ENCODE measurements at places on chromosomes 3 and 15.

DNA sequence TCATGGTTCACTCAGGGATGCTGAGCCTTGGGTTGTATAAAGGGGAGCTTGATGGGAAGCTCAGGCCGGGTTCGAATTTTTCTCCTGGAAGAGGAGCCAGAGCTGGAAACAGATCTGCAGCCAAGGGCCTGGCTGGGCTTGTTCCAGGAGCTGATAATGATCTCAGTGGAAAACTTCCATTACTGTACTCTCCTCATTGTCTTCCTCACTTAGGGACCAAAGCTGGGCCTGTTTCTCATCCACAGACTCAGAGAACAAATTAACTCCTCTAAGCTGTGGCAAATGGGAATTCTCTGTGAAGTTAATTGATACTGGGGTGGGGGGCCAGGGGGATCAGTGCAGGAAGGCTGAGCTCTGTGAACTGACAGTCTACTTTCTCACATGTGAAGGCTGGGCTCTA is 92.0 kb downstream of the PRICKLE2 start:
- DNase-seq: no peak

DNA sequence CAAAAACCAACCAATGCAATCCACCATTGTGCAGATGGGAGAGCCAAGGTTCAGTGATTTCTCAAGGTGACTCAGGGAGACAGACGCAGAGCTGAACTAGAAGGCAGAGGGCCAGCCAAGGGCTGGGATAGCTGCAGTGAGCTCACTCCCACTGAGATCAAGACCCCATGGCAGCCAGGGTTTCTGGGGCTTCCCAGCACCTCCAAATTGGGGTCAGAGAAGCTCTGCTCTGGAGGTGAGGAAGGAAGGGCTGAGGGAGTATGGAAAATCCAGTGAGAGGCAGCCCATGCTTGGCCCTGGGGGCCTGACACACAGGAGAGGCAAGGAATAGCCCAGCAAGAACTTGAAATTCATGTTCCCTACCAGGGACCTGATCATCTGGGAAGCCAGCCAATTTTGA is 61.0 kb downstream of the ISG20 start:
- no peak for DNase-seq

GRCh38 chr3:41523897-41524296 is 324.6 kb downstream of the CTNNB1 start:
- no peak for DNase-seq

- no peak for DNase-seq
These were observed 152.1 kb upstream of the ALCAM start for GRCh38 chr3:105214590-105214989.

DNA sequence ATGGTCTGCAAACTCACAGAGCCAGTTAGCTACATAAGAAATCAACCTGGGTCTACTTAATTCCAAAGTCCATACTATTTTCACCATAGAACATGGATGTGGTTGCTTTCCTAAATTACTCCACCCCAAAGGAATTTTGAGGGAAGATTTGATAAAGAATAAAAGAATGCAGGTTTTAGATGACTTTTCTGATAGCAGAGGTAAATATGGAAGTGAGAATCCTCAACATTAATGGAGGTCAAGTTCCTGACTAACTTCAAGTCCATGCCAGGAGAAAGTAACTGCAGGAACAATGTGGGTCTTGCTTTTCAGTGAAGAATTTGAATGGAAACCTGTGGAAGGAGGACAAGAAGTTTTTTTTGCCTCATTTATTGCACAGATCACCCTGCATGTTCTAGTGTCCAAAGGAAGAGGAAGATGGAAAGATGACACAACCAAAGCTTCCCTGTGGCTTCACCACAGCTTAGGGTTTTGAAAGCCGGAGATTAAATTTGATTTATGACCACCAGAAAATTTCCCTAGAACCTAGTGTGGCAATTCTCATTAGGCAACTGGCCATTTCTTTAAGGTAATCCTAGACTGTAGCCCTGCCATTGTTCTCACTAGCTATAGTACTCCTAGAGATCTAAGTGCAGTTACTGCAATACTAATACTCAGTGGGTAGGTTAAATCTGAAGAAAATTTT is 429.7 kb downstream of the RAP2B start:
- no peak for DNase-seq

DNA sequence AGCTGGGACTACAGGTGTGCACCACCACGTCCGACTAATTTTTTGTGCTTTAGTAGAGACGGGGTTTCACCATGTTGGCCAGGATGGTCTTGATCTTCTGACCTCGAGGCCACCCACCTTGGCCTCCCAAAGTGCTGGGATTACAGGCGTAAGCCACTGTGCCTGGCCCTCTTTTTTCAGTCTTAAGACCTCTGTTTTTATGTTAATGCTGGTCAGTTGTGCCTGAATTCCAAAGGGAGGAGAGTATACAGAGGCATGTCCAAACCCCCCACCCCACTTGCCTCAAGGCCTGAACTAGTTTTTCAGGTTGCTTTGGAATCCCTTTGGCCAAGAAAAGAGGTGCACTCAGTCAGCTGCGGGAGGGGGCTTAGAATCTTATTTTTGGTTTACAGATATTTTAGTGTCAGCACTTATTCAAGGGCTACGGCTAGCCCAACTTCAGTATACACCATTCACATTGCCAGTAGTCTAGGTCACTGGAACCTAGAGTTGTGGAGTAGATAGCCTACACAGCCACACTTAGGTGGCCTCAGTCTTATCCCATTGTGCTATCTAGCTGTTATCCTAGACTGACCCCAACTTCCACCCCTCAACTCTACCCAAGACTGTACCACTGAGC is 128.0 kb upstream of the TPM1 start:
- DNase-seq: no peak

DNA sequence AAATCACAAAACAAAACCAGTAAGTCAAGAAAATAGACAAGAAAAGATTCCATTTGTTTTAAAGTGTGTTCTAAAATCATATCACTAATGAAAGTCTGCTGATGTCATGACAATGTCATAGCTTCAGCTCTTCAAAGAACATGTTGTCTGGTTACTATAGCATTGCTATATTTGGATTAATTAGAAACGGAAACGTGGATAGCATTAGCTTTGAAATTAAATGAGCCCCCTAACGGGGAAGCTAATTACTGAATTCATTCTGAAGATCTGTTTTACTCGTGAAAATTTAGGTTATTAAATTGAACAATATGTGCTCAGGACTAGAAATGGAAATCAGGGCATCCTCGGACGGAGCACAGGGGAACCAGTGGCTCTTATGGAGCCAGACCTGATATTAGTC is 316.7 kb upstream of the AGTR1 start:
- DNase-seq: no peak

DNA sequence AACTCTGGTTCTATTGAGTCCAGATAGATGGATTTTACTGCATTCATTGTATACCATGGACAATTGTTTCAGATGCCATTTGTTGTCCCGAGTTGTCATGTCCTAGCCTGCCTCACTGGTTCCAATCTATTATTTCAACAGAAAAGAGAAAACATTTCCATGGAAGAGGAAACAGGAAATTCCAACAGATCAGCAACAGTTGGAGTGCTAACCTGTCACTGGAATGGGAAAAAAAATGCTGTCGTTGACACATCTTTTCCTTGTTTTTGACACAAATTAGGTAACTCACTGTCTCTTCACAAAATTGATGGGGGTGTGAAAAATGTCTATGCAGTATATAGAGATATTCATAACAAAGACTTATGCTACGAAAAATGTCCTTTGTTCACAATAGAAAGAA is 432.0 kb upstream of the TBL1XR1 start:
- no peak for DNase-seq

DNA sequence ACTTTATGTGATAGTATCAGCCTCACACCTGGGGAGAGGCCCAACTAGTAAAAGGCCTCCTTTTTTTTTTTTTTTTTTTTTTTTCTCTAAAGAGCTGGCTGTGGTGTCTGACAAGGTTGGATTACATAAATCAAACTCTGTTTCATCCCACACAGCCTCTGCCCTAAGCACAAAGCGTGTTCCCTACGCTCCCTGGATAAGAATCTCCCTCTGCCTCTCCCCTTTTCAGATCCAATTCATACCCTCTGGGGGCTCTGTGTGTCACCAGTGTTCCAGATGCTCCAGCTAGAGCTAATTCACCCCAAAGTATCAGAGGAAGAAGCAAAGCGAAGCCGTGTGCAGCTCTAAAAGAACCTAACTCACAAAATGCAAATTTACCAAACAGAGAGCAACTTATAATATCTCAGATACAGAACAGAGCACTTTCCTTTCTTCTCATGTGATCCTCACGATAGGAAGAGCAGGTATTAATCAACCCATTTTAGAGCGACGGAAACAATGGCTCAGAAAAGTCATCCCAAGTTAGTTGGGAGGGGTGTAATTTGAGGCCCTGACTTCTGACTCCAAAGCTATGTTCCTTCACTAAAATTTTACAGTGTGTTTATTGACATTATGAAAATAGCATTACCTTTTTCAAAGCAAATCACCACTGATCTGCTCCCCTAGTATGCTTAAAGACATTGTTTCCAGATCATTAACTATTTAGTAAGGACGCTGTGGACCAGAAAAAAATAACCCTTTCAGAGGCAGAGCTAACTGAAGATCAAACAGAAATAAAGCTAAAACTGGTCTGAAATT is 12.4 kb downstream of the BMF start:
- DNase-seq: no peak
